ENCODE measurements at places on chromosomes 1 and 21.

DNA sequence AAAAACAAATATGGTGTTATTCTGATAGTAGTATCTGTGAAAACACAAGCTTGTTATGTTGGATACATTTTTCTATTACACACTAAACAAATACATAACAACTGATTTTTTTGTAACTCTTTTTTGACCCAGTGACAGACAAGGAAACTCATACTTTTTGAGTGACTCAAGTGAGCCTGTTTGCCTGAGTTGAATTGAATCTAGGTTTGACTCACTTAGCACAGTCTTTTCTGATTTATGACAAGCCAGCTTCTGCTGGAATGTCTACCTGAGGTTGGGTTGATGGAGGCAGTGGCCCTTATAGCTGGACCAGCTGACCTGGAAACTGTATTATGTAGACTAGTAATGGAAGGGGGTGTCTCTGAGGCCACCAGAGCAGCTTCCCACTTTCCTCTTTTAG is 4.2 kb upstream of the CLCA4 start:
- peak; percentile 94 for DNase-seq

GRCh38 chr1:66357478-66358197 is 176.3 kb upstream of the SGIP1 start:
- no peak for DNase-seq

DNA sequence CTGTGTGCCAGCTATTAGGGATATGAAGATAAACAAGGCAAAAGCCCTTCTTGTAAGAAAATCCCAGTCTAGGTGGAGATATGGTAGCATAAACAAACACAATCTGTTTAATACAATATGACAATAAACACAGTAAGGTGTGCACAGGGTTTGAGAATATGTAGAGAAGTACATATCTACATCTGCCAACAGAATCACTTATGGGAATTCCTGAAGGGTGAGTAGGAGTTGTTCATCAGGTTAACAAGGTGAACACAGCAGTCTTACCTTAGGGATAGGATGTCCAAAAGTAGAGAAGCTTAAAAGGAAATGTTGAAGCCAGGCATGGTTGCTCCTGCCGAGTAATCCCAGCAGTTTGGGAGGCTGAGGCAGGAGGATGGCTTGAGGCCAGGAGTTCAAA is 57.7 kb upstream of the LRRC7 start:
- DNase-seq: peak; percentile 75

DNA sequence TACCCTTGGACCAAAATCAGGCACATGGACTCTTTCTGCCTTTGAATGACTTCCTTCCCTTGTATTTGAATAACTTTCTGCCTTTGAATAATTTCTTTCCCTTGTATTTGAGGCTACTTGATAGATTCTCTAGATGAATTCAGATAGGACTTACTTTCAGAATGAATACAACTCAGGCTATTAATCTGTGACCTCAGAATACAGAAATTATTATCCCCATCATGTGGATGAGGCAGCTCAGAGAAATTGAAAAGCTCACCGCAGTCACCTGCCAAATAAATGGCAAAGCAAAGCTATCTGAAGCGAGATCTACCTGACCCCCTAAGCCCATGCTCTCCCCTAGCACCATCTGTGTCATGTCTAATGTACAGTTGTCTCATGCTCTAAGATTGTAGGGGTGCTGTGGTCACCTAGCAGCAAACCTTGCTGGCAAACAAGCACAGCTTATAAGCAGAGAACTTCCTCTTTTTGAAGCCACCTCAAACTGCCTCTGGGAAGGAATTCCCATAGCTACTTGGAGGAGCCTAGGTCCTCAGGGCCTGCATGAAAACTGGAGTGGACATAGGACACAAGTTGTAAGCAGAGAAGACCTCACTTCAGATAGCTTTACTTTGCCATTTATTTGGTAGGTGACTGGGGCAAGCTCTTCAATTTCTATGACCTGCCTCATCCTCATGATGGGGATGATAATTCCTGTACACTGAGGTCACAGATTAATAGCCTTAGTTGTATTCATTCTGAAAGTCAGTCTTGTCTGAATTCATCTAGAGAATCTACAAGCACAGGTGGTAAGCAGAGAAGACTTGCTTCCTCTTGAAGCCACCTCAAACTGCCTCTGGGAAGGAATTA is 66.1 kb downstream of the FASLG start:
- no peak for DNase-seq

GRCh38 chr1:103341377-103341880 is 184.1 kb upstream of the RNPC3 start:
- DNase-seq: no peak

GRCh38 chr1:8398086-8398485 is 80.2 kb downstream of the SLC45A1 start:
- no peak for DNase-seq

Data from bronchial epithelial cell (primary cell).